ENCODE measurements at places on chromosomes 12 and 14.

DNA sequence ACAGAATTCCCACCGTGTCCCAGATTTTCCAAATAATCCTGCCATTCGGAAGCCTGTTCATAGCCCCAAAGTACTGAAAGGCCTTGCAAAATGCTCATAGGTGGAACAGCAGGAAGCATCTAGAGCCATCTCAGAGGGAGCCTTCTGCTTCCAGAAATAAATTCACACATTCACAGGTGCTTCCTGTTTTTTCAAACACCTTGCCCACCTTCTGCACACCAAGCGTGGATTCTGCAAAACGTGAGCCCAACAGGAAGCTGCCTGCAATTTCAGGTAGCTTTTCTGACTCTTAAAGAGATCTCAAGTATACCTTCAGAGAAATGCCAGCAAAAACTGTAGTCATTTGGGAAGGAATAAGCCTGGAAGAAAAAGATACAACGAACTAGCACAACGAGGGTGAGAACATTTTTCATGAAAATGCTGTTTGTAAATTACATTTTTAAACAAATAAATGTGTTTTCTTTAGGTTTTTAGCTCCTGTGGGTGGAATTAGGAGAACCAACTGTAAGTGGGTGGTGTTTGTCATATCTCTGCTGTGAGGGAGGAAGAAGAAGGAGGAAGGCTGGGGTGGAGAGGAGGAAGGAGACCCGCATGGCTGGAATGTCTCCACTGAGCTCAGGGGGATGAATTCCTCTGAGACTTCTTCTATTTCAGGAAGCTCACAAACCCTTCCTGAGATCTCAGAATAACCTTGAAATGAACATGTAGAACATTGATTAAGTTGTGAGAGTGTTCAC is at the start of gene IFNG-AS1:
Gene IFNG-AS1 (plus strand): TSS at position 264 of the 737 bp plus-strand sequence.
- no peak for DNase-seq

GRCh38 chr12:8037046-8037663 is 4.6 kb downstream of the FOXJ2 start:
- no peak for DNase-seq

DNA sequence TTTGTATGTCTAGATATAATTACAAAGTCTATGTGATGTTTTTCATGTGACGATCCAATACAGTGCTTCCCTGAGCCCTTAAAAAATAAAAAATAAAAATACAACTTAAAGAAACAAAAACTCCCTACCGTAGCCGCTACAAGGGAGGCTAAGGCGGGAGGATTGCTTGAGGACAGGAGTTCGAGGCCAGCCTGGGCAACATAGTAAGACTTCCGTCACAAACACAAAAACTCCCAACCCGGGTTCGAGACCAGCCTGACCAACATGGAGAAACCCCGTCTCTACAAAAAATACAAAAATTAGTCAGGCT is 669 bp upstream of the CDKN3 start:
- DNase-seq: no peak

DNA sequence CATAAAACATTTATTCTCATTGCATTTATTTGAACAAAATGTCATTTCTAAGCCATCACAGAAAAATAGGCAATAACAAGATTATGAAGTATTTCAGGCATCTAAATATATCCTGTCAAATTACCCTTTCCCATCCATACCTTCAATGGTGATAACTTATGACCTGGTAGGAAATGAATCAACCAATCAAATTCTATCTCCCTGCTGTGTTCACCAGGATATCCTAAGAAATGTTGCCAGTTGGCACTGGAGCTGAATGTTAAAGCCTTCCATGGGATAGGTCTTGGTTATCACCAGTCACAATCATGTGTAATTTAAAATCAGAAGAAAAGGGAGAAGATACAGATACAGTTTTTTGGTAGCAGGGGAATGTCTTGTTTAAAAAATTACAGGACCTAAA is 23.7 kb downstream of the BMP4 start:
- no peak for DNase-seq

- DNase-seq: no peak
These were observed 4.5 kb downstream of the RPH3A start for GRCh38 chr12:112796067-112796466.

Measured in stimulated activated CD8-positive, alpha-beta memory T cell treated with anti-CD3 and anti-CD28 coated beads, Interleukin-4, amount 100 ng/mL, for 4 hours (primary cell).